SJCRH30 (cell line): ENCODE measurements at places on chromosomes 4 and X.

DNA sequence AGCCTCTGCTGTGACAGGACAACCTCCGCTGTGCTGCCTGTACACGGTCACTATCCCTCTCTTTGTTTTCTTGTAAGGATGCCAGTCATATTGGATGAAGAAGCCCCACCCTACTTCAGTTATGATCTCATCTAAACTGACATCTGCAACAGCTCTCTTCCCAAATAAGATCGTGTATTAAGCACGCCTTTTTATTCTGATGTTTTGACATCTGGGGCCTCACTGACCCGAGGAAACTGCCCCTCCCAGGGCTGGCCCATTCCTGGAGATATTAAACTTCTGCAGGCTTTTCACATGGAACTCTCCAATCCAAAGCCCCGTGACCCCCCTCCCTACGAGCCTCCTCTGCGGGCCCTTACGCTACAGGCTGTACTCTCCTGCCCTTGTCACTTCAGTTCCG lies 232.0 kb downstream of the ARHGAP10 start:
- DNase-seq, result no peak

GRCh38 chr4:187010052-187010451 lies 286.4 kb upstream of the FAT1 start:
- DNase-seq, result no peak

DNA sequence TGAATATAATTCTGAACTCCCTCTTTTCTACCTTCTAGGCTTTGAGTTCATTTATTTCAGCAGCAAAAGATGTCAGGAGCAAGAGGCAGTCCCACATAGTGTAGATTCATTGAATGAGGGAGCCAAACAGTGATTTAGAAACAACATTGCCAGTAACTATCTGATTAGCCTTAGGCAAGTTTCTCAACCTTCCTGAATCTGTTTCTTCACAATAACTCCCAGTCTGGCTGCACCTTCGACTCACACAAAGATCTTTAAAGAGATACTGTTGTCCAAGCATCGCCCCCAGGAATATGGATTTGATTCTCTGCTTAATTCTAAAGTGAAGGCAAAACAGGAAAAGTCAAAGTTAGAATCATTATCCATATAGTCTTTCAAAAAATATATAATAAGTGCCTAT lies 1026.2 kb downstream of the DMD start:
- DNase-seq, result no peak

GRCh38 chr4:28744066-28744465 lies 1883.4 kb downstream of the STIM2 start:
- DNase-seq, result no peak

- no peak for DNase-seq
Measured at GRCh38 chr4:52824270-52824602, 37.9 kb upstream of the RASL11B start.
